ENCODE measurements at places on chromosomes 2 and 18. TPM values are rescaled to one million over a fixed set of nuclear protein-coding genes. Genes with fewer than 3 reads are reported as not detected.
A peak's percentile ranks its signal among the peaks of the same experiment; 100 is the strongest.

SIX3 gene
- 0.48 TPM for total RNA-seq

SLC5A7 gene
- total RNA-seq, result 0.05 TPM

ELMOD3 gene
- total RNA-seq, result 11.7 TPM

YPEL5 gene
- 162 TPM for total RNA-seq

ADCY3 gene
- 20.5 TPM for total RNA-seq

TRPM8 gene
- 0.31 TPM for total RNA-seq

DNA sequence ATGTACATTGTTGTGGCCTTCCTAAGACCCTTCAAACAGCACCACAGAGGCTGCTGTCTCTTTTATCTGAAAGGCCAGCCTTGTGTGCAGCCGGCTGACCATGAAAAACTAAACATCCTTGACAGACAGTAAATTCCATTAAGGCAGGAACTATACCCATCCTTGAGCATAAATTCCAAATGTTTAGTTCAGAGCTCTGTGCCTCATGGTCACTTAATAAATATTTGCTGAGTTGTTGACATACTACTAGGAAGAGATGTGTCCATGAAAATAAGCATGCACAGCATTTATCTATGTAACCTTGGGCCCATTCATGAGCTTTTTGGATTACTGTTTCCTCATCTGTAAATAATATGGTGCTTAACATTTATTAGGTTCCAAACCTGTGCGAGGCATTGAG lies 424.8 kb downstream of the HRH4 start:
- DNase-seq, result no peak

GRCh38 chr18:77262643-77263465 lies 13.2 kb downstream of the GALR1 start:
- DNase-seq, result no peak

DNA sequence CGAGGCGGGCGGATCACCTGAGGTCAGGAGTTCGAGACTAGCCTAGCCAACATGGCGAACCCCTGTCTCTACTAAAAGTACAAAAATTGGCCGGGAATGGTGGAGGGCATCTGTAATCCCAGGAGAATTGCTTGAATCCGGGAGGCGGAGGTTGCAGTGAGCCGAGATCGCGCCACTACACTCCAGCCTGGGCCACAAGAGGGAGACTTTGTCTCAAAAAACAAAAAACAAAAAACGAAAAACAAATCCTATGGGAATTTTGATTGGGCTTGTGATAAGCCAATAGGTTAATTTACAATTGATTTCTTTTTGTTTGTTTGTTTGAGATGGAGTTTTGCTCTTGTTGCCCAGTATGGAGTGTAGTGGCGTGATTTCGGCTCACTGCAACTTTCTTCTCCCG lies 24.2 kb upstream of the TOGARAM2 start:
- no peak for DNase-seq

- DNase-seq, result no peak
Observed at GRCh38 chr2:189248141-189248540, 68.6 kb upstream of the COL5A2 start.

GRCh38 chr2:98507891-98508708 lies 63.4 kb downstream of the INPP4A start:
- peak; percentile 13 for DNase-seq

GRCh38 chr2:57674025-57674424 lies 372.6 kb upstream of the VRK2 start:
- DNase-seq, result no peak

- peak; percentile 81 for DNase-seq
Observed at GRCh38 chr2:182858671-182859070, 7.8 kb downstream of the FRZB start.

- DNase-seq, result no peak
Observed at GRCh38 chr18:12005538-12006487, 24.5 kb downstream of the IMPA2 start.

- DNase-seq, result no peak
Observed at GRCh38 chr2:71546777-71547281, 93.5 kb downstream of the DYSF start.

DNA sequence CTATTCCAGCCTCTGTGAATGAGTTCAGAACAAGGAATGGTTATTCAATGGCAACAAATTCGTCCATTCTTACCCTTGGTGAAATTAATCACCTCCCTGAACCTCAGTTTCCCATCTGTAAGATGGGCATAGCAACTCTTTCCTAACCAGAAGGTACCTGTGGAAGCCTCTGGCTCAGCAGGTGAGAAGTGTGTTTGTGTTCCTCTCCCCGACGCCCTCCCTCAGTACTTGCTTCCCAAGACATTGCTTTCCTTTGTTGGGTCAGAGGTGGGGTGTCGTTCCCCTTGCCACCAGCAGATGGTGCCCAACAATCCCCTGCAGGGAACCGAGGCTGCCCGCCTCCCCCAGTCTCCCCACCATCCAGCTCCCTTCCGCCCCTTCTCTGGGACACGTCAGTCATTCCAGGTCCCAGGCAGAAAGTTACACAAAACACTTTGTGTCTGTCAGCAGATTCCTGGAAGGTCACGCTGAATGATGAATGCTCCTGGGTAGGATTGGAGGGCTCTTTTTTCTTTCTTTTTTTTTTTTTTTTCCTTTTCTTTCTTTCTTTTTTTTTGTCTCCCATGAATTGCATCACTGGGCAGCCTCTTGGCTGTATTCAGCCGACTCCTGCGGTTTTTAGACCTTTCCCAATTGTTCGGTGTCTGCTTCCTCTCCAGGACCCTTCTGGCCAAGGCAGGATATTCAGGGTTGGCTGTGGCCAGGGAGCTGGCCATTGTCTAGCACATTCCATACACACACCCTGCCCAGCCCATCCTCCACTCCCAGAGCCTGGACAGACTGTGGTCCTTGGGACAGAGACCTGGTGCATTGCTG lies 117.3 kb downstream of the LPIN1 start:
- peak; percentile 94 for DNase-seq

GRCh38 chr2:98643496-98644100 lies 35.2 kb downstream of the UNC50 start:
- no peak for DNase-seq

DNA sequence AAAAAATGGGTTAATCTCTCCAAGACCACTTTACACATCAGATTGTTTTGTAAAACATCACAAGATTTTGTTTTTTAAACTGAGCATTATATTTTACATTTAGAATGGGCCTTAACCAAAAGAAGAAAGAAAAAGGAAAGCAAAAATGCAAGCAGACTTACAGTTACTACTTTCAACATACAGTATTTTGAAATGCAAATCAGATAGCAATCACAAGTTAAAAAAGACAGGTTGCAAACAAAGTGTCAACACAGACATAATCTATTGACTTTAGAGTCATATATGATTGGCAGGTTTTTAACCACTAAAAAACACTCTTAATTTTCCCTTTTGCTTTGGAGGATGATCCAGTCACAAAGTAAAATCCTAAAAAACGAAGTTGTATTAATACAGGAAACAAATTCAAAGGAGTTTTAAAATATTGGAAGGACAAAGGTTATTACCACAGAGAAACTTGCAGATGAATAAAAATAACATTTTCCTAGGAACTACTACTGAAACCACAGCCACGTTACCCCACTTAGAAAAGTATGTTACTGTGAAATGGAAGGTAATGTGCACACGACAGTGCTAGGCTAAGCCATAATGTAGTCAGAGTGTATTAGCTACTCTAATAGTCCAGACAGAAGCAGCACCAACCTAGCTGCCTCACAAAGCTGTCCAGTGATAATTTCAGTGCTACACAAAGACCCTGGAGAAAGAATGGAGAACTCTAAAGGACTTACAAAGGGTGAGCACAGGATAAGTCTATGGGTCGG lies 22.9 kb downstream of the DARS1 start:
- DNase-seq, result peak; percentile 12

GRCh38 chr18:44709307-44710126 lies 28.8 kb downstream of the SETBP1 start:
- no peak for DNase-seq

GRCh38 chr2:84137034-84137433 lies 322.0 kb downstream of the SUCLG1 start:
- no peak for DNase-seq

DNA sequence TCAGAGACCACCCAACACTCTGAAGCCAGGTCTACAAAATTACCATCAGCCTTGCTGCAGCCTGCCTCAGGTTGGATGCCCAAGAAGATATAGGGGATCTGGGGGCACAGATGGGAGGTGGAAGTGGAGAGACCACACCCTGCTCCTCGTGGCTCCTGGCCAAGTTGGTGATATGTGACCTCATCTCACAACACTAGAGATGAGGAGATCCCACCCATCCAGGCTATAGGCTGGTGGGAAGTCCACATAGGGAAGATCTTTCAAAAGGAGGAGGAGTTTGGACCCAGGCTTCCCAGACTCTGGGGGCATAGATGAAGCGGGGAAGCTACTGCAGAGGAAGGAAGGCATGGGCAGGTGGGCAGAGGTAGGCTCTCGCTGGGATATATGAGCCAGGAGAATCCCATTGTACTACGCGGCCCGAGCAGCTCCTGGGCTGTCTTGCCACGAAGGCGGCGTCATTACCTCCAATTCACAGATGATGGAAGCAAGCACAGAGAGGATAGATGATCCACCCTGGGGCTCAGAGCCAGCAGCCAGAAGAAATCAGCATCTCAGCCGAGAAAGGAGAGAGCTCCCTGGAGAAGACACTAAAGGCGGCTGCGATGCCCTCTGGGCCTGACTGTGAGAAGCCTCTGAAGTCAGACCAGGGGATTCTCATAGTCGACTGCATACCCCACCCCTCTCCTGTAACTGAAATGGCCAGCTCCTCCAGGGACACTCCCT lies 96.0 kb downstream of the RHOB start:
- no peak for DNase-seq

DNA sequence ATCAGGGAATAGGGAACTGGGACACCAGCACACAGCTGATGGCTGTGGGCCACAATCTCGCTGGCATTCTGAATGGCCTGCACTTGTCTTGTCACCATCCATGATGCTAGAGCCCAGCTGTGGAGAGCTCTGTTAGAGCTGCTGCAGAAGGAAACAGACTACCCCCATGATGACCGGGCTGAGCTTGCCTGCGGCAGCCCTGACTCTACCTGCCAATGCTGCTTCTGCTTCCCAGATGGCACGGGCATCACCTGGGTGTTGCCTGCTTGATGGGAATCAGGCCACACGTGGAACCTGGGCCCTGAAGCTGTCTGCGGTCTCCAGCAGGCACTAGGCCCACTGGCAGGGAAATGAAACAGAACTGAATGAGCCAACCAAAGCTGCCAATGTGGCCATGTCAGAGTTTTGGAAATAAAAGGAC lies 11.2 kb upstream of the DAW1 start:
- no peak for DNase-seq

GRCh38 chr2:58140508-58141072 lies 94.0 kb downstream of the VRK2 start:
- peak; percentile 54 for DNase-seq

- no peak for DNase-seq
Observed at GRCh38 chr2:12417786-12418185, 298.9 kb upstream of the TRIB2 start.

GRCh38 chr18:21894619-21895367 lies 154.2 kb downstream of the MIB1 start:
- no peak for DNase-seq

DNA sequence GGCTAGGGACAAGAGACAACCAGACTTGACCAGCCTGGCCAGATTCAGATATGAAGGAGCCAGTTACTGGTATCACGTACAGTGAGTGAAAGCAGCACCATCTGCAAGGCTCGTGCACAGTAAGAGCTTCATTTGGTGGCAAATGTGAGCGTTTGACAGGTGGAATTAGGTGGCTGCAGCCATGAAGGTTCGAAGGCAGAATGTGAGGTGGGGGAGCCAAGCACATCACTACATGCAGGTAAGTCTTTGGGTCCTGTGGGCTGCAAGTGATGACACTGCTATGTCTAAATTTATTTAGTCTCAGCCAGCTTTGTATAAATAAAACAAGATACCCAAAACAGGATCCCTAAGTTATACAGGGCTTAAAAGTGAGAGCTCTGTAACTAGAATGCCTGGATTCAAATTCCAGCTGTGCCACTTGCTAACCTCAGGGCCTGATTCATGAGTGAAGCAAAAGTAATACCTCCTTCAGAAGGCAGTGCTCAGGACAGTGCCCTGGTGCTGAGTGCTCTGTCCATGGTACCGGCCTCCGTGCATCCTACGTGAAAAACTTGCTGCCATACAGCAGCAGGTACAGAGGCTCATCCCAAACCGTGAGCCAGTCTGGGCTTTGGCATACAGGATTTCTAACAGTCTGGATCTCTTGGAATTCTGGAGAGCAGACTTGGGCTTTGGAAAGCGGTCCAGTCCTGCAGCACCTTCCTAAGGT lies 18.6 kb downstream of the DDX18 start:
- peak; percentile 11 for DNase-seq

GRCh38 chr2:105129722-105130232 lies 91.9 kb downstream of the MRPS9 start:
- DNase-seq, result no peak

- no peak for DNase-seq
Observed at GRCh38 chr18:11517704-11518103, 91.7 kb upstream of the SLC35G4 start.

DNA sequence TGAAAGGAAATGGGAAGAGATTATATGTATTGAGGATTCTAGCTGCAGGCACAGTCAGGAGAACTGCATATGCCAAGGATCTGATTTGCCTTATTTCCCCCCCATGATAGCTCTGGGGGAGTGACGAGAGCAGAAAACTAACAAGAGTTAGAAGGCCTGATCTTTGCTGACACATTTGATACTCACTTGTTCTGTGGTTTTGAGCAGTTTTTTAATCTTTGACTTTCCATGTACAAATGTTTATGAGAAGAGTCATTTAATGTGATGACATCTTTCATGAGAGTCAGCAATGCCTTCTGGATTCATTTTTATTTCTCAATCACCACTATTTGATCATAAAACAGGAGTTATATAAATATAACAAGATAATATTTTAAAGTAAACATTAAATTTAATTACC lies 12.7 kb upstream of the SERPINB7 start:
- peak; percentile 45 for DNase-seq

DNA sequence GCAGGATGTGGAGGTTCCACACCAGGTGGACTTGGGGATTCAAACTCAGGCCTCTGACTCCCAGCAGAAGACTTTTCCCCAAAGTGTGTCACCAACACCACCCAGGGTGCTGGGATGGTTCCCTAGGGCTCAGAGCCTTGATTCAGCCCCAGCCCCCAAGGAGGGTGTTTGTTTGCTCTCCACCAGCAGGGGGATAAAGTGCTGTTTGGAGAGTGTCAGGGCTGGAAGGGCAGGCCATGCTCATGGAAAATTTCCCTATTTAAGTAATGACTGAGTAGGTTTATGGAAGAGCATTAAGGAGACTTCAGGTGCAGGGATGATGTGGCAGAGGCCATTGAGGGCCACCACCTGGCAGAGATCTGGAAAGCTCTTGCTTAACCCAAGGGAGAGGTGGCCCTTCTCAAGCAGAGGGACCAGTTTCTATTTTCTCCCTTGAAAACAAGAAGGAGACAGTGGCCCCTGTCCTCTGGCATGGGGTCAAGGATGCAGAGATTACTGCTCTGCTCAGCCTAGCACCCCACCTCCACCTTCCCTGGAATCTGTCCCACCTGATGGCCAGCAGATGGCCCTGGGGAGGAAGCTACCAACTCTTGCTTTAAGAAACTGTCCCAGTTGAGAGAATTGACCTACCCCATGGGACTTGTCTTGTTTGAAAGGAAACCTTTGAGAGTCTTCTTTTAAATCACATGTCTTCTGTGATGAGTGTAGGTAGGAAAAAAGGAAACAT lies 122.1 kb downstream of the ACOXL start:
- no peak for DNase-seq
